ENCODE measurements at places on chromosomes 12 and 14. TPM values are rescaled to one million over a fixed set of nuclear protein-coding genes. Genes with fewer than 3 reads are reported as not detected.

GRCh38 chr14:104080376-104081260, 4.9 kb upstream of the ASPG start:
- no peak for DNase-seq

SLCO1C1 gene
- 0.64 TPM for polyA plus RNA-seq

- DNase-seq, result no peak
Measured at GRCh38 chr14:91885113-91885712, 17.9 kb upstream of the TC2N start.

TC2N gene
- 20.3 TPM for polyA plus RNA-seq

DNA sequence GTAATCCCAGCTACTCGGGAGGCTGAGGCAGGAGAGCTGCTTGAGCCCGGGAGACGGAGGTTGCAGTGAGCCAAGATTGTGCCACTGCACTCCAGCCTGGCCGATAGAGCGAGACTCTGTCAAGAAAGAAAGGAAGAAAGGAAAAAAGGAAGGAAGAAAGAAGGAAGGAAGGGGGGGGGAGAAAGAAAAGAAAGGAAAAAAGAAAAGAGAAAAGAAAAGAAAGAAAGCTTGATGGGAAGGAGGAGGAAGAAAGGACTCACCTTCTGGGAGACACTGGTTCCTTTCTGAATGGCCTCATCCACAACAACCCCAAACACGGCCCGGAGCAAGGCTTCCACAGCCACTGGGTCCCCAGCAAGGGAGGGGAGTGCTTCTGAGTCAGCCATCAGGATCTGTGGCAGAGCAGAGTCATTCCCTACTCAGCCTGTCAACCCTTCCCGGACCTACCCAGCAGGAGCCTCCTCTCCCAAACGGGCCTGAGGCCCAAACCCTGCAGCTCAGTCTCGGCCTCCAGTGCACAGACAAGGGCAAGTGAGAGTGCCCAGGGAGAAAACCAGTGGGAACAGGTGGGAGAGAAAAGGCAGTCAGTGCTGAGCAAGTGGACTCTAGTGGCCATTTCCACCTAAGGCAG, 7.3 kb upstream of the ZNF740 start:
- no peak for DNase-seq

DNA sequence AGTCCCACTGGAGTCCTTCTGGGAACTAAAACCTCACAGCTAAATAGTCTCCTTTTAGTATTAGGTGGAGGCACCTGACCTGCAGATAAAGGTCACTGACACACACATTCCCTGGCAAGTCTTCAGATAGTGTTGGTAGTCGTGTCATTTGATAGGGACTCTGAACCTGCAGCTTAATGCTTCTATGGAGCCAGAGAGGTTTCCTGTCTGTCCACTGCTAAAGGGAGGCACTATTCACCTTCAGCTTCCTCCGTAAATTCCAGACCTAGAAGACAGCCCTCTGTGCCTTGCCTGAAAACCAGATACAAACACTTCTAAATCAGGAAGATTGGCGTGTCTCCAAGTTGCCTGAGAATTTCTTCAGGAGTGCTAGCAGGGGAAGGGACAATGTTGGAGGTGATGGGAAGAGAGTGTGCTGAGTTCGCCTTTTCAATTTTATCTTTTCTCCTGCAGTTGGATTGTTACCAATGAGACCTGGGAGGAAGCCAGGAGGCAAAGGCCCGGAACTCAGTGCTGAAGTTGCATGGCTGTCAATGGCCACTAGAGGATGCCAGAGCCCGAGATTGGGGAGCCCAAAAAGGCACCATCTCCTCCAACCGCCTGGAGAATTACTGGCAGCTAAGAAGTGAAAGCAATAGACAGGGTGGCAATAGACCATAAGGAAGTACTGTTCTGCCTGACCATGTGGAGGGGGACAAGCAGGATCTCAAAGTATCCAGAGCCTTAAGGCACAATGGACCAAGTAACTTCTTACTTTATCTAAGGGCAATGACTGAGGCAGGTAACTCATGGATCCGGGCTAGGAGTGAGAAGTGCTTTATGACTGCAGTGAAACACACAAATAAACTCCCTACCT, 81.6 kb upstream of the SCAF11 start:
- peak; percentile 55 for DNase-seq

- no peak for DNase-seq
Measured at GRCh38 chr12:106332536-106332935, 25.0 kb upstream of the POLR3B start.

DNA sequence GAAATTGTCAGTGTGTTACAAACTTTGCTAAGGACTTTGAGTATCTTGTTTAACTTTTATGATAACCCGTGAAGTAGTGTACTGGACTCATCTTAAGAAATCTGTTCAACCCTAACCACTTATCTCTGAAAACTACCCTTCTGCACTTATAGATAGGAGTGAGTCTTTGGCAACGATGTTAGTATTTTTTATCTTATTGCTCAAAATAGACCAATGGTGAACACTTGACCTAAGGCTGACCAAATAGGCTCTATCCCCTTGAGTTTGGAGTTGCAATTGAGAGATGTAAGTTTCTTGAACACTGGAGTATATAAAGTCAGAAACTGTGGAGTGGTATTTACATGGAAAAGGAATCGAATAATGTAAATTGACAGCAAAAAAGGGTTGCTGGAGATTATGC, 786.1 kb downstream of the TMTC2 start:
- DNase-seq, result no peak

DNA sequence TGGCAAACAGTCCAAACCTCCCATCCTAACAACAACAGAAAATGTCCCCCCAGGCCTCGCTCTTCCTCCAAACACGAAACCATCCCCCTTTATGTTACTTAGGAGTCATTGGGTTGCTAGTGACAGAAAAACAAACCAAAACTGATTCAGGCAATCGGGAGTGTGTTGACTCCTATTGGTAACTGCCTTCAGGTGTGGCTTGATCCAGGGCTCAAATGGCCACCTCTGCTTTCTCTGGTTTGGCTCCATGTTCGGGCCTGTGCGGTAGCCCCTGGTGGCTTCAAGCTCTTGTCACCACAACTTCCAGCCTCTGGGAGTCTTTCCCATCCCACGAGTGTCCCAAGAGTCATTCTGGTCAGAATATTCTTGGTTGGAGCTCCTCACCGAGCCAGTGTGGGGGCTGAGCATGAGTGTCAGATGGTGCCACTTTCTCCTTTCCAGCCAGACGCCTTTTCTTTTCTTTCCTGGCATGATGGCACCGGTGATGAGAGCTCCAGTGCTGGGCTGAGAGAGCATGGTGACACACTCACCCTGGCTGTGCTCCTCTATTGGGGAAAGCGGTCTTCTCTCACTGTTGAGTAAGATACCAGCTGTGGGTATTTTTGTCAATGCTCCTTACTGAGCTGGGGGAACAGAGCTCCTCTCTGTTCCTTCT, 38.6 kb downstream of the NOC4L start:
- DNase-seq, result no peak

DNA sequence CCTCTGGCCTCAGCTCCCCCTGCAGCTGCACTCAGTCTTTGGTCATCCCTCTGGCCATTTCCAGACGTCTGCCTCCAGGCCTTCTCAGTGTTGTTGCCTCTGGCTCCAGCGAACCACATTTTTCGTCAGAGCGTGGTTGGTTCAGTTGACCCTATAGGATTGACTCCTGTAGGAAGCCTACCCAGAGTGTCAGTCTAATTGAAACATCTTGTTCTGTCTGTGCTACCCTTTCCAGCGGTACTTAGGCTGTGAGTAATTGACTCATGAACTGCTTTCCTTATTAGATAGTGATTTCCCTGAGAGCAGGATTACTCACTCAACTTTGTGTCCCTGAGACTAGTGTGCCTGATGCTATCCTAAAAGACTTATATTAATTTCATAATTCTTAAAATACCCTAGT, 373.2 kb downstream of the ATP23 start:
- DNase-seq, result no peak

- no peak for DNase-seq
Measured at GRCh38 chr12:11563785-11564739, 85.4 kb upstream of the ETV6 start.

ACIN1 gene
- 334 TPM for polyA plus RNA-seq

RAD51AP1 gene
- polyA plus RNA-seq, result 28.6 TPM

DNA sequence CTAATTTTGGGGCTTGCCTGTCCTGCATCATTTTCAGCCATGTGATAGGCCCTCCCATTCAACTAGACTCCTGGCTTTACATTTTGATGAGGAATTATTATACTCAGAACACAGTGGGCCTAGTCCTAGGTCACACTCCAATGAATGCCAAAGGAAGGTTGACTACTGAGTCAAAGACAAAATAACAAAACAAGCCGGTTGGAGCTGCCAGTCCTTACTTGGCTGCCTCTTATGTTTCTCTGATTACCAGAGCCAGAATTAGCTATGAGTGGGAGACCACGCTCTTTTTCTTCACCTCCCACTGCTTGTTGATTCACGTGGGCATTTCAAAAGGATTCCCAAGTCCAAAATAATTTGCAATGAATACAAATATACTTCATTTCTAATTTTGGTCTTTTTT, 78.1 kb upstream of the USP44 start:
- DNase-seq, result no peak

- no peak for DNase-seq
Measured at GRCh38 chr14:82725213-82725612, 1191.6 kb upstream of the SEL1L start.

DNA sequence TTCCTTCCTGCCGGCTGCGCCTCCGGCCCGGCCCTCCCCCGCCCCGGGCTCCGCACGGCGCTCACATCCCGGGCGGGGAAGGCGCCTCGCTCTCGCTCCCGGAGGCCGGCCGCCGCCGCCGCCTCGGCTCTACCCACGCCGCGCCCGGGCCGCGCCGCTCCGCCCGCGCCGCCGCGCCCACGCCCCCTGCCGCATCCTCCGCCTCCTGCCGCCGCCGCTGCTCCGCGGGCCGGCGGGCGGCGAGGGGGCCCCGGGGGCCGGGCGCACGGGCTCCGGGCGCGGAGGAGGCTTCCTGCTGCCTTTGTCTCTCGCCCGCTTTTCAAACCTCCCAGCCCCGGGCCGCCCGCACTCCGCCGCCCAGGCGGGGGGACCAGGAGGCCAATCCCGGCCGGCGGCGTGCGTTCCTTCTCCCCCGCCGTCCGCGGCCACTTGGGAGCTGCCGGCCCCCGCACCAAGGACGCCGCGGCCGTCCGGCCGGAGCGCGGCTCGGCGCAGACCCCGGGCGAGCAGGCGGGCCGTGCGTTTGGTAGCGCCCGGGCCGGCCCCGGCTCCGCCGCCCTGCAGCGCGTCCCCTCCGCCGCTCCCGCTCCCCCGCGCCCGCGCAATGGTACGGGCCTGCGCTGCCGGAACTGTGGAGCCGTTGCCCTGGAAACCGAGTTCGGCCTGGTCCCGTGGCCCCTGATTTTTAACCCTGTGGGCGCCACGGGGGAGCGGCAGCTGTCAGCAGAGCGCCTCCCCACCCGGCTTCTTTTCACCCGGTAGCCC, at the start of gene FBXL14:
Gene FBXL14, minus strand, starts transcription at position 321 of the 765 bp plus-strand sequence. CDS start 515 bp downstream, outside the sequence.
- peak; percentile 92 for DNase-seq

GRCh38 chr14:47020500-47020899, 368.9 kb upstream of the RPL10L start:
- no peak for DNase-seq

- no peak for DNase-seq
Measured at GRCh38 chr12:26188127-26188526, 7.2 kb upstream of the SSPN start.

GRCh38 chr12:13147688-13148484, 44.4 kb upstream of the GSG1 start:
- peak; percentile 84 for DNase-seq

KRT82 gene
- not detected for polyA plus RNA-seq

MYF5 gene
- polyA plus RNA-seq, result not detected

NINJ2 gene
- polyA plus RNA-seq, result 2.2 TPM

GRCh38 chr12:99387661-99388060, 259.9 kb upstream of the GARIN6 start:
- DNase-seq, result no peak

GRCh38 chr12:31849090-31849687, 110.0 kb upstream of the RESF1 start:
- DNase-seq, result no peak

DNA sequence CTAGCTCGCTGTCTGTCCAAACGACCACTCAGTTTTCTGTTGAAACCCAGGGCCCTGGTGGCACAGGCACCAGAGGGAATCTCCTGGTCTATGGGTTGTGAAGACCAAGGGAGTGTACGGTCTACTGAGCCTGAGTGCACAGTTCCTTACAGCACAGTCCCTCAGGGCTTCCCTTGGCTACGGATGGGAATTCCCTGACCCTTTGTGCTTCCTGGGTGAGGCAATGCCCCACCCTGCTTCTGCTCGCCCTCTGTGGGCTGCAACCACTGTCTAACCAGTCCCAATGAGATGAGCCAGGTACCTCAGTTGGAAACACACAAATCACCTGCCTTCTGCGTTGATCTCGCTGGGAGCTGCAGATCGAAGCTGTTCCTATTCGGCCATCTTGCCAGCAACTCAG, 22.6 kb downstream of the GPHN start:
- DNase-seq, result no peak

FGFR1OP2 gene
- polyA plus RNA-seq, result 89.3 TPM

- no peak for DNase-seq
Measured at GRCh38 chr12:22238211-22238610, 96.3 kb downstream of the ST8SIA1 start.

GRCh38 chr14:53493860-53494259, 340.7 kb upstream of the DDHD1 start:
- no peak for DNase-seq

GRCh38 chr14:69137843-69138535, 14.9 kb downstream of the DCAF5 start:
- DNase-seq, result no peak

Data from left lung (tissue), 14 donors.